ENCODE measurements at places on chromosomes 3 and 15. TPM values are rescaled to one million over a fixed set of nuclear protein-coding genes. Genes with fewer than 3 reads are reported as not detected.

The VIPR1 gene
- total RNA-seq = 1.7 TPM

The VGLL3 gene
- total RNA-seq = 4.0 TPM

The BSN gene
- total RNA-seq = 0.55 TPM

The IL17RB gene
- total RNA-seq = 0.47 TPM

The ABI3BP gene
- total RNA-seq = 23.6 TPM

The TEX55 gene
- not detected for total RNA-seq

Data from left ventricle myocardium inferior (tissue), 1 donor.